ENCODE measurements at places on chromosomes 7 and 10.

- no peak for DNase-seq
Observed at GRCh38 chr7:3494947-3495346, 193.9 kb downstream of the SDK1 start.

GRCh38 chr10:112475575-112476218, 28.7 kb downstream of the VTI1A start:
- no peak for DNase-seq

DNA sequence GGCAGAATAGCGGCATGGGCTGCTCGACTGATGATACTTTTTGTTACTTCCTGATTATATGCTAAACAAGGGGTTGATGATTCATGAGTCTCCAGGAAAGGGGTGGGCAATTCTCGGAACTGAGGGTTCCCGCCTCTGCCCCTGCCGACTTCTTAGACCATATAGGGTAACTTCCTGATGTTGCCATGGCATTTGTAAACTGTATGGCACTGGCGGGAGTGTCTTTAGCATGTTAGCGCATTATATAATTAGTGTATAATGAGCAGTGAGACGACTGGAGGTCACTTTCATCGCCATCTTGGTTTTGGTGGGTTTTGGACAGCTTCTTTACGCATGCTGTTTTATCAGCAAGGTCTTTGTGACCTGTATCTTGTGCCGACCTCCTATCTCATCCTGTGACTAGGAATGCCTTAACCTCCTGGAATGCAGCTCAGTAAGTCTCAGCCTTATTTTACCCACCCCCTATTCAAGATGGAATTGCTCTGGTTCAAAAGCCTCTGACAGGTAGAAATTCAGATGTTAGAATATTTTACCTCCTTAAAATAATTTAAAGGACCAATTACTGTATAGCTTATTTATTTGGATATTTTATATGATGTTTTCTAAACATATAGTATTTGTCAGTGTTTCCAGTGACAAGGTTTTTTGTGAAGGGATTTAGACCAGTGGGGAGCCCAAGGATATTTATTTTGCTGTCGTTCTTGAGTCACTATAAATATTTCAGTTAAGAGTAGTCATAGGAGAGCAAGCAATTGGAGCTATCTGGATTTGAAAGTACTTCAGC, 90.1 kb upstream of the PIK3CG start:
- DNase-seq: no peak

- DNase-seq: peak; percentile 6
Observed at GRCh38 chr7:88759230-88760135, at the start of gene ZNF804B. Gene ZNF804B, plus strand, starts transcription at chr7:88759700. Its CDS starts 277 bp downstream, at chr7:88759977.

- no peak for DNase-seq
Observed at GRCh38 chr10:64191286-64191685, 670.1 kb downstream of the REEP3 start.

- DNase-seq: no peak
Observed at GRCh38 chr7:101666741-101667140, 37.6 kb upstream of the MYL10 start.

- no peak for DNase-seq
Observed at GRCh38 chr7:6576024-6576866, 1.0 kb upstream of the ZDHHC4 start.
